ENCODE measurements at places on chromosomes 13 and 19.

DNA sequence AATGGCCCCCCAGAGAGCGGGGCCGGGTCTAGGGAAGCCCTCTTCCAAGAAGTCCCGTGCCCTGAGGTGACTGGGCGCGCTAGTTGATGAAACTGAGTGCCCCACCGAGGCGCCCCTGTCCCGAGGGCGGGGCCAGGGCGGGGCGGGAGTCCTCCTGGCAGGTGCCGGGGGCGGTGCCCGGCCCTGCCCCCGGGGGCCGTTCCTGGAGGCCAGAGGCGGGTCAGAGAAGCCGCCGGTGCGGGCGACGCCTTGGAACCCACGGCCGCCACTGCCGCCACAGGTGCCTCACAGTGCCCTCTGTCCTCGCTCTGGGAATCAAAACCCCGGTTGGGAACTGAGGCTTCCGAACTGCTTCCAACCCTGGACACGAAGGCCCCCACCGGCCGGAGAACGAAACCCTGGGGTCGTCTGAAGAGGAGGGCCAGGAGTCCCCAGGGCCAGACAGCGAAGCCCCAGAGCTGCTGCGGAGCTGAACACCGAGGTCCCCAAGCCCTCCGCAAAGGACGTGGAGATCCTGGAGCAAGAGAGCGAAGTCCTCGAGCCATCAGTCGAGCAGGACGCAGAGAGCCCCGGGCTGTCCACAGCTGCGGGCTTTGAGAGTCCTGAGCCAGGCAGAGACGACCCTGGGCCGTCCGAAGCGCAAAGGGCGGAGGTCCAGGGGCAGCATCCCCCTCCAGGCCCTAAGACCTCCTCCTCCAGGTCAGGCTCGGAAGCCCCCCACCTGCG, at the start of gene MISP3:
Gene MISP3, plus strand, starts transcription at position 252 of the 726 bp plus-strand sequence. CDS start 524 bp downstream, outside the sequence.
- no peak for DNase-seq

GRCh38 chr13:97262058-97262457, 39.9 kb downstream of the MBNL2 start:
- no peak for DNase-seq

DNA sequence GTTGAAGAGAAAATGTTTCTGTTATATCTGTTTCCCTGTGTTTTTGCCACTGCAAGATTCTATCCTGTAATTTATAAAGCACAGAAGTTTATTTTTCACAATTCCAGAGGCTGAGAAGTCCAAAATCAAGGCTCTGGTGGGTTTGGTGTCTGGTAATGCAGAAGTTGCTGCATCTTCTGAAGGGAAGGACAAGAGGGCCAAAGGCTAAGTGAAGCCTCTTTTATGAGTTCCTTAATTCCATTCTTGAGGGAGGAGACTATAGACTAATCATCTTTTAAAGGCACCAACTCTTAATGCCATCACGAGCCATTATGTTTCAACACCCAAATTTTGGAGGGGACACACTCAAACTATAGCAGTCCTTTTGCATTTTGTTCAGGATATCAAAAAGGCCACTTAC, 34.1 kb upstream of the WDFY2 start:
- DNase-seq: no peak

DNA sequence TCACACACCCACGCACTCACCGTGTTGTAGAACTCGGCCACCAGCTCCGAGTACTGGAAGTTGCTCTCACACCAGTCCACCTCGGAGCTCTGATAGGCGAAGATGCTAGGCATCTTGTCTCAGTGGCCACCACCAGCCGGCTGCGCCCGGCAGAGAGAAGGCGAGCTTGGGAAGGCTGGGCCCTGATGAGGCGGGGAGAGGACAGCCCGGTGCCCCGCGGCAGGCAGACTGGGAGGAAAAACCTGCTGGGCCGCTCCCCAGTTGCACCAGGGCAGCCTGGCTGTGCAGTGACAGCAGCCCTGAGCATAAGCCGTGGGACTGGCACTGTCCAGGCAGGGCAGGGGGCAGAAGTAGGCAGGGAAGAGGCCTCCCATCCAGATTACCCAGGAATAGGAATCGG, at the start of gene ACER1:
Gene ACER1, minus strand, starts transcription at position 174 of the 400 bp plus-strand sequence. Its CDS starts 61 bp downstream, at position 113.
- no peak for DNase-seq

DNA sequence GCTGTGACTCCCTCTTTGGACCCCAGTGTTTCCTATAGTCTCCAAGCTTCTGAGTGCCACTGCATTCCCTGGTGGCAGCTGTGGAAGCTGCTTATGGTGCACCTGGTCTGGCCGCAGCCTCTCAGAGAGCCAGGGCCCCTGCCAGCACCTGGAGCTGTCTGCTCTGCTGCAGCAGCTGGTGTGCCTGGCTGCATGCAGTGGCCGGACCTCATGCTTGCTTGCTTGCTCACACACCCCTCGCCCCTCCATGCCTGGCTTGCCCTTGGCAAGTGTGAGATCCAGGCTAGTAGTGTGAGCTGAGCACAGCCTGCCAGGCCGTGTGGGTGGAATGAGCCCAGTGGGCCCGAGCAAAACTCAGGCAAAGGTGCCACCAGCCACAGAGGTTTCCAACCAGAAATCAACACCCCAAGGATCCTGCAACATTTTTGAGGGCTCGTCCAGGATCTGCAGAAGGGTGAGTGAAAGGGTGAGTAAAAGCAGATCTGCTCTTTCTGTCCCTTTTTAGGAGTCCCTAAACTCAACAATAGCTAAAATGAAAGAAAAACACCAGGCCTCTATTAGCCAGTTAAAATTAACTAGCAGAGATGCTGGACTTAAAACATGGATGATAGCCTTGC, 7.6 kb upstream of the MLLT1 start:
- DNase-seq: no peak

DNA sequence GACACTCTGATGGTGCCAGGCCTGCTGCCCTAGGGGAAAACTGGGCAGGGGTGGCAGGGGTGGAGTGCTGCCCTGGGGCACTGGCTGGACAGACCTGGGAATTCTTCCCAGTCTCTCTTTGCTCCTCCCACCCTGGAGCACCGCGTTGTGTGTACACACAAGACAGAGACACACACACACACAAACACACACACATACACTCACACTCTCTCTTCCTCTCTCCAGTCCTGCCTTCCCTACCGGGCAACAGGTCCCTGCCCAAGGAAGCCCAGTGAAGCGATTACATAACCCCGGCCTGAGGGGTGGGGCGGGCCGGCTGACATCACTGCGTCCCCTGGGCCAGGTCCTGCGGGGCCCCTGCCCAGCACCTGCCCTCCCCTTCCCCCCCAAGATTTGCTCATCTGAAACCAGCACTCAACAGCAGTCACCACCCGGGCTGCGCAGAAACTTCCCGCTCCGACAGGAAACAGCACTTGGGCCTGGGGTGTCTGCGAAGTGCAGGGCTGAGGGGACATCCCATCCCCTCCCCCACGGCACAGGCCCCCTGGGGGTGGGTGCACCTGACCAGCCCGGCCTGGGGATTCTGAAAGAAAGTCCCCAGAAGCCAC, 1.2 kb downstream of the MKNK2 start:
- DNase-seq: no peak

DNA sequence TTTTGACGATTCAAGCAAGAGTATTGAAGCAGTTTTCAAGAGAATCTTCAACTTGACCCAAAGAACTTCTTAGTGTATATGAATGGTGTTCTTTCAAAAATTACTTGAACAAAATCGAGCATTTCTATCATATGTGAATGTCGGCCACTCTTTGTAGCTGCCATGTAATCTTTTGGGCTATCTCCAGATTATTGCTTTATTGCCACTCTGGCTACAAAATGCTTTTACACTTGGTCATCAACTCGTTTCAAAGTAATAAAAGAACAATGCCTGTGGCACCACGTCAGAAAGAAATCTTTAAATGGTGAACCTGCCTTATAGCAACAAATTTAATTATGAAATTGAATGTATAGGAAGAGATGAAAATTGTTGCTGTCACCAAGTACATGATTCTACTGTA, 834.5 kb downstream of the GPC5 start:
- DNase-seq: no peak

- DNase-seq: no peak
Measured at GRCh38 chr19:4987692-4988370, 18.9 kb downstream of the KDM4B start.

GRCh38 chr13:51298812-51299211, 40.7 kb upstream of the SERPINE3 start:
- no peak for DNase-seq

DNA sequence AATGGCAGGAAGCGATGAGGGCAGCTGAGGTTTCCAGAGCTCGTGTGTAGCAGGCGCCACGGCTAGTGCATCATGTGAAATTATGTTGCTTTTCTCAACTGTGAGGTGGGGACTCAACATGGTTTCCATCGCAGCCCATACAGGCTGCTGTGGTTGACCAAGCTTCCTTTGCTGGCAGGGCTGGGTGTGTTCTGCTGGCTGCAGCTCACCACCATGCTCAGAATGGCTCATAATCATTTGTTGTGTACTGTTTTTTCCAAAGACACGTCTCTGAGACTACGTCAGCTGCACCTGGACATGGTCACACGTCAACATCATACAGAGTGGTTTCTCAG, 16.1 kb upstream of the RASA3 start:
- DNase-seq: peak; percentile 80

GRCh38 chr19:413756-414420, 4.9 kb upstream of the C2CD4C start:
- DNase-seq: no peak

DNA sequence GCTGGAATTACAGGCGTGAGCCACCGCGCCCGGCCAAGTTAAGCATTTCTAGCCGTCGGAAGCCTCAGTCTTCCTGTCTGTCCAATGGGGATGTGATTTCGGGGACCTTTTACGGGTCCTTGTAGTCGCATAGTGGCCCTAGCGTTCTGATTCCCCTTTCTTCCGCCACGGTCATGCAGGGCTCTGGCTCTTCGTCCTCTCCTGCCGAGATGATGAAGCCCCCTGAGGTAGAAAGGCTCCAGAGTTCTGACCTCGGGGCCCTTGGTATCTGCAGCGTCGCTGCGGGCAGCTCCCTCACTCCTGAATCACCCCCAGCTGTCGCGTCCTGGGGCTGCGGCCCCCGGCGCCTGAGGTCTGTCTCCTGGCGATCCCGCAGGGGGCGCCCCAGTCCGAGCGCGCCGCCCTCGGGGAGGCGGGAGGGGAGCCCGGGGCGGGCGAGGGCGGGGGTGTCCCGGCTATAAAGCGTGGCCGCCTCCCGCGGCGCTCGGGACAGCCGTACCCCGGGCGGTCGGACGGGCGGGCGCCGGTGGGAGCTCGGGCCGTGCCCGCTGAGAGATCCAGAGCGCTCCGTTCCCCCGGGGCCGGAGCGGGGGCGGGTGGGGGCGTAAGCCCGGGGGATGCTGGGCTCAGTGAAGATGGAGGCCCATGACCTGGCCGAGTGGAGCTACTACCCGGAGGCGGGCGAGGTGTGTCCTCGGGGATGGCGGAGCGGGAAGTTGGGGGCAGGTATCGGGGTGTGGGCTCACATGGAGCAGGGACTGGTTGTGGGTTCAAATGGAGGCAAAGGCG, at the start of gene FOXA3:
Gene FOXA3, plus strand, starts transcription at position 487 of the 789 bp plus-strand sequence. Its CDS starts 131 bp downstream, at position 618.
- DNase-seq: peak; percentile 21

- no peak for DNase-seq
Measured at GRCh38 chr13:80586356-80586755, 245.4 kb upstream of the SPRY2 start.

DNA sequence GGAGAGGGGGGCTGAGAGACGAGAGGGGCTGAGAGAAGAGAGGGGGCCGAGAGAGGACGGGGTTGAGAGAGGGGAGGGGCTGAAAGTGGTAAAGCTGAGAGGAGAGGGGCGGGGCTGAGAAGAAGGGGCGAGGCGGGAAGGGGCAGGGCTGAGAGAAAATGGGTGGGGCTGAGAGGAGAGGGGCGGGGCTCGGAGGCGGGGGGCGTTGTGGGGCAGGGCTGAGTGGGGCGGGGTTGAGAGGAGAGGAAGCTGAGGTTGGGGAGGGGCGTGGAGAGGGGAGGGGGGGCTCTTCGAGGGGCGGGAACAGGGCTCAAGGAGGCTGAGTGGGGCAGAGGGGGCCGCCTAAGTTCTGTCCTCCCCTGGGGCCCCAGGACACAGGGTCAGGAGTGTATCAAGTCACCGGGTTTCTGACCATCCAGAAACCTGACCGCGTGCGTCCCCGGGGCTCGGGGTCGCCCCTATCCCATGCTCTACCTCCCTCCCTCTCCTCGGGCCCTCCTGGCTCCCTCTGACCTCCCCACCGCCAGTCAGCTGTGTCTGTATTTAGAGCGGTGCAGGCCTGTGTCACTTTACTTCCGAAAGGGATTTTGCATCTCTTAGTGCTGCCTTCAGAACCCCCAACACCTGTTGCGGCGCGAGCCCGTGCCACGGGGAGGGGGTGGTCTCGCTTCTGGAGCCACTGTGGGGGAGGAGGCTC, 38.6 kb upstream of the SEMA6B start:
- peak; percentile 6 for DNase-seq

- DNase-seq: no peak
Measured at GRCh38 chr13:49602005-49602404, 16.6 kb upstream of the RCBTB1 start.

GRCh38 chr19:38506723-38507550, 73.4 kb downstream of the RYR1 start:
- peak; percentile 86 for DNase-seq

- peak; percentile 51 for DNase-seq
Measured at GRCh38 chr19:44753932-44754749, 5.6 kb downstream of the BCL3 start.

DNA sequence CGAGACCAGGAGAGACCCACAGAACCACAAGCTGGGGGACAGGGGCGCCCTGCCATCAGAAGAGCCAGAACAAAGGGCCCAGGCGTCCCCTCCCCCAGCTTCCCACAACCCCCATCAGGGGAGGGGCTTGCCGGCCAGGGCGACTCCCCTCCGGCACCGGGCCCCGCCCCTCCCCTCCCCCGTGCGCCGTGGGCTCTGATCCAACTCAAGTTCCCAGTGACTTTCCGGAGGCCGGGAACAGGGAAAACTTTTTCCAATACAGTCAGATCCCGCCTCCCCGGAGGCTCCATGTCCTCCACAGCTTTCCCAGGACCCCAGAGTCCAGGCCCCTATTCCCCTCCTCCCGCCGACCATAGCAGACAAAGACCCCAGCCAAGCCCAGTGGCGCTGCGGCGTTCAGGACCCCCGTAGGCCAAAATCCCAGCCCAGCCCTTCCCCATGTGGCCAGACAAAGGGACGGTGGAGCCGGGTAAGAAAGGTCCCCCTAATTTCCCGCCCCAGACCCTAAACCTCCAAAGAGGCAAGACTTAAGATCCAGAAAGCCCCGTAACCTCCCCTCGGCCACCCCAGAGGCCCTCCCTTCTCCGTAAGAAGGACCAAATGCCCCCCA, 673 bp downstream of the TEAD2 start:
- no peak for DNase-seq

DNA sequence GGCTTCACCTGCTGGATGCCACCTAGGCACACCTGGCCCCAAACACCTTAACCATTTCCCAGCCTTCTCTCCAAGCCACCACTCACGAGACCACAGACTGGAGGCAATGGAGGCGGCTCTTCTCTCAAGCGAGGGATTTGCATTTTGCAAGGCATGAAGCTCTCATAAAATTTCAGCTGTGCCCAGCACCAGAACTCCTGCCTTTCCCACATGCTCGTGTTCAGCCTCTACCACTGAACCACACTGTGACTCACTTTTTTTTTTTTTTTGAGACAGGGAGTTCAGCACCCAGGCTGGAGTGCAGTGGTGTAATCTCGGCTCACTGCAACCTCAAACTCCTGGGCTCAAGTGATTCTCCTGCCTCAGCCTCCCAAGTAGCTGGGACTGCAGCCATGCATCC, 10.6 kb downstream of the NANOS3 start:
- no peak for DNase-seq

DNA sequence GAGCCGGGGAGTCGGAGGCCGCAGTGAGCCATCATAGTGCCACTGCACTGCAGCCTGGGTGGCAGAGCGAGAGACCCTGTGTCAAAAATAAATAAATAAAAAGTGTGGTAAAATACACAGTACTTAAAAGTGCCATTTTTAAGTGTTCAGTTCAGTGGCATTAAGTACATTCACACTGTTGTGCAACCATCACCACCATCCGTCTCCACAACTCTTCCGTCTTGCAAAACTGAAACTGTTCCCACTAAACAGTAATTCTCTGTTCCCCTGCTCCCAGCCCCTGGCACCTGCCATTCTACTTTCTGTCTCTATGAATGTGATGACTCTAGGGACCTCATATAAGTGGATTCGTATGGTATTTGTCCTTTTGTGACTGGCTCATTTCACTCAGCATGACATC, 13.3 kb downstream of the SLC25A42 start:
- DNase-seq: no peak
